ENCODE measurements at places on chromosomes 3 and 15.

GRCh38 chr3:6435951-6436350, 425.0 kb upstream of the GRM7 start:
- no peak for DNase-seq

GRCh38 chr3:189232790-189233189, 61.0 kb downstream of the TPRG1 start:
- DNase-seq: no peak

DNA sequence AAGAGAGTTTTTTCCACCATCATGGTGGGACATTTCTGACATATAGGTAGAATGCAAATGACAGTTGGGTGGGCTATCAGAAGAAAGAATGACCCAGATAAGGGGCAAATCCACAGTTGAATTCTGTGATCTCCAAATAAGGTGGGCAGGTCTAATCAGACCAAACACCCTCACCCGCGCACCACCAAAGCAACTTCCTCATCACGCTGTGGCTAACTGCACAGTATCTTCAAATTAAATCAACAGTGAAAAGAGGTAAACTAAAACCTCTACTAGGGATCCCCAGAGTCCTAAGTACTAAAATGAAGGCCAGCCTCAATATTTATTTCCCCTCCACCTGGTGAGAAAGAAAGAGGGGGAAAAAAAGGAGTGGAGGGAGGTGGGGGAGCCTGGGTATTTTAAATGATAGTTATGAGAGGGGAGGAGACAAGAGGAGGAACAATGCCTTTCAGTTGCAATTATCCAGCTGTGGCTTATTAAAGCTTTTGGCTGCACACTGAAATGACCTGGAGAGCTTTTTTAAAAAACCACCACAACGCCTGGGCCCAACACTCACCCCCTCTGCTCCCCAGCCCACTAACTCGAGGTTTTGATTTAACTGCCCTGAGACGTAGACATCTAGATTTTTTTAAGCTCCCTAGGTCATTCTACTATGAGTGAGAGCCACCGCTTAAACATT, 61.0 kb downstream of the LRIG1 start:
- DNase-seq: no peak

DNA sequence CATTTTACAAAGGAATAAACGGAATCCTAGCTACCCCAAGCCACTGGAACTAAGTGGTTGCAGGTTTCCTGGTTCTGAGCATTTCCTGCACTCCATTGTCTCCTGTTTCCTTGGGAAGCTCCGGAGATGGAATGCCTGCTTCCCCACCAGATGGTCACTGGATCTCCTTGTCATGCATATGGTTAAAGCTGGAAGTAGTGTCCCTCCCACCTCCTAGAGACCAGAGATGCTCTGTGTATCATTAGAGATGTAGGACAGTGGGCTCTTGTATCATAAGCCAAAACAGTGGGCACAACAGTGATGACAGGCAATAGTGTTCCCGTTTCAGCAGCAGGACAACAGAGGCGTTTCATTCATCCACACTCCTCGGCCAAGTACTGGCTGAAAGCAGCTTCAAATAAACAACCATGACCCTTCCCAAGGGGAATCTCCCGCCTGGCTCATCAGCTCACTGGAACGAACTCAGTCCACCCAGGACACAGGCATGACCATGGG, 136.2 kb upstream of the EIF1B start:
- DNase-seq: no peak

- no peak for DNase-seq
These were observed 26.9 kb downstream of the ABTB1 start for GRCh38 chr3:127699416-127700300.

DNA sequence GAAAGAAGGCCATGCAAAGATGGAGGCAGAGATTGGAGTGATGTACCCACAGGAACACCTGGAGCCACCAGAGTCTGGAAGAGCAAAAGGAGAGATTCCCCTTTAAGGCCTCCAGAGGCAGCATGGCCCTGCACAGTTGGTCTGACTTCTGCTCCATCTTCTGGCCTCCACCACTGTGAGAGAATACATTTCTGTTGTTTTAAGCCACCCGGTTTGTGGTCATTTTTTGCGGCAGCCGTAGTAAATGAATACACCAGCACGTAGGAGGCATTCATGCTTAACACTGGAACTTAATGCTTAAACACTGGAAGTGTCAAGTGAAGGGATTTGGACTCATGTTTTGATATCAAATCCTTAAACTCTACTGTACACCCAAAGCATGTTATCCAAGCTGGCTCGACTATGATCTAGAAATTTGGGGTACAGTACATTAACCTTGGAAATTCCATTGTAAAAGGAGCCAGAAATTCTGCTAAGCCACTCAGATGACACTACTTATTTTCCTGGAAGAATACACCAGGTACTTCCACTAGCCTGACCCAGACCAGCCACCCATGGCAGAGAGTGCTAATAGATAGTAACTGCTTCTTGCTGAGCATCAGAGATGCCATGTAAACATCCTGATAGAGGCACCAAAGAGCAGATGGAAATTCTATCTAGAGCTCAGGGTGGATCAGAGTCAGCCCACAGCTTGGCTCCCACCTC, 190.9 kb downstream of the ADAMTS9 start:
- no peak for DNase-seq

DNA sequence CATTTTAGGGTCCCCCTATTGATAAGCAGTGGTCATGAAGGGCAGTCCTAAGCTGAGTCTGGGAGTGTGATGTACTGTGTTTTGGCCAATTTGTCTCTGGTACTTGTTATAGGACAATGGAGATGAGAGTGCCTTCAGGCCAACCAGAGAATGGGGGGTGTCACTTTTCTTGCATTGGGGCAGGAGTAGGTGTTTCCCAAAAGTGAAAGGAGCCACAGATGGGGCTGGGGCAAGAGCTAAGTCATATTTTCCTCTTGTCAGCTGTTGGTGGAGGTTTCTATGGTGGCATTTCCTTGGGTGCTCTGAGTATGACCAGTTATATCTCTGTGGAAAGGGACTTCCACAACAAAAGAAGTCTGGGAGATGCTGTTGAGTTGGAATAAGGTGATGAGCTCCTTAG, 24.7 kb upstream of the BSN start:
- no peak for DNase-seq

DNA sequence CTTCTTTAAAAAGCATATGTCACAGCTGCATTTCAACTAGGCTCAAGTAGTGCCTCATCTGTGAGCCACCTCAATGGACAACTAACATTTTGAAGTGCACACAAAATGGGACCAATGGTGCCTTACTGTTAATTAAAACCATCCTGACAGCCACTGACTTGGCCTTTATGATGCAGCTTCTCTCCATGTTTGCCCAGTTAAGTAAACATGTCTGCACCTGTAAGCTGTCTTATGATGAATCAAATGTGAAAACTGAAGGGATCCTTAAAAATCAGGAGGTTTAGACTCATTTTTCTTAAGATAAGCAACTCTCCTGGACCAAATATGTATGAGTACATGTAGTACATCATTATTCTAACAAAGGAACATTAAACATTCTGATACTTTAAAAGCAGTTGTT, 861.6 kb downstream of the ROBO1 start:
- DNase-seq: no peak

GRCh38 chr15:36797128-36797527, 217.7 kb downstream of the CDIN1 start:
- DNase-seq: no peak

DNA sequence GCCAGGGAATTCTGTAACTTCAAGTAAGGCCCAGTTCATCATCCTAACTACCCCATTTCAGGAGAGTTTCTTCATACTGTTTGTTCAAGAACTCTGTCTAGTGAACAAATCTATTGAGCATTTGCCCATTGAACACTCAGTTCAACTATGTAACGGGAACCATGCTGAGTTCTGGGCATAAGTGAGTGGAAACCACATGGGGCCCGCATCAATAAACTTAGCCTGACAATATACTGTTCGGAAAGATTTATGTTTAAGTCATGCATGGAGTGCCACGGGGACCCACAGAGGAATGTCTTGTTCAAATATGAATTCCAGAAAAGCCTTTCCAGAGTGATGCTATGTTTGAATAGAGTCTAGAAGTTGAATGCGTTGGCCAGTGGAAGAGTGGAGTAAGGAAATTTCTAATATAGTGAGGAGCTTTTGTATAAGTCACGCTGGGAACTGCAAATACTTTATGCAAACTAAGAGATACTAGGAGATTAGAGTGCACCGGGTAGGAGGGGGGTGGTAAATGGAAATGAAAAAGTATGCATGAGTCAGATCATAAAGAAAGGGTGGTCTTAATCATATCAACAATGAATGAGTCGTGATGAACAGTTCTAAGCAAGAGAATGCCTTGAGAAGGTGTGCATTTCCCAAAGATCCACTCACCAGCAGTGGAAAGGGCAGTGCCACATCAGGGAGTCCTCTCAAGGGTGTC, 279.8 kb downstream of the VPS13C start:
- DNase-seq: no peak

Data from stimulated activated CD8-positive, alpha-beta memory T cell treated with anti-CD3 and anti-CD28 coated beads, Interleukin-2, amount 100 ng/mL, for 1 hour (primary cell).